Testis (tissue), 5 donors: ENCODE measurements at places on chromosomes 3 and 15.

DNA sequence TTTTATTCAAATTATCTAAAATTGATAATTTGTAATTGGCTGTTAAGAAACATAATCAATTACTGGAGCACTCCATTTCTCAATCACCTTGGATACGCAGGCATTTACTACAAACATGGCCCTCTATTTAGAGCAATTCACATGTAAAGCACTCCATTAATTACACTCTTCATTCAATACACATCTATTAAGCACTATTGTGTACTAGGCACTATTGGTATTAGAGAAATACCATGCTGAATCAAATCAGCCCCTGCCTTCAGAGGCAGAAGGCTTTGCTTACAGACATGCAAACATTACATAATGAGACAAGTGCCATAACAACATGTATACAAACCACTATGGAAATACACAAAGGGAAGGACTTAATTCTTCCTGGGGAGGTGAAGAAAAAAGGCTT, 69.1 kb downstream of the PEAK1 start:
- DNase-seq = no peak

DNA sequence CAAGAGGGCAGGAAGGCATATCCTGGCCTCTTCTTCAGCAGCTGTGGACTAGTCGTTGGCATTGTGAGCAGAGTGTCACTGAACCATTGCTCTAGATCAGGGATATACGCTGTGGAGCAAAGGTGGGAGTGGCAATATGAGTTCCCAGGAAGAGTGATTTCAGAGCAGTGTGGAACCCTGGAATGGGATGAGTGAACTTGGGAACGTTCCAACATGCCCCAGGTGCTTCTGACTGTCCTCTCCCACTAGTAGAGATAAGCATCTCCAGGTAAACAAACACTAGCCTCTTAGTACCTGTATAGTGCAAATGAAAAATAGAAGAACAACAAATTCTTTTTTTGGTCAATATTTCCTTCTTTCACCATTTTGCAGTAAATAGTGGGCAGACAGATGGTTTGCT, 123.6 kb upstream of the VEPH1 start:
- DNase-seq = no peak

DNA sequence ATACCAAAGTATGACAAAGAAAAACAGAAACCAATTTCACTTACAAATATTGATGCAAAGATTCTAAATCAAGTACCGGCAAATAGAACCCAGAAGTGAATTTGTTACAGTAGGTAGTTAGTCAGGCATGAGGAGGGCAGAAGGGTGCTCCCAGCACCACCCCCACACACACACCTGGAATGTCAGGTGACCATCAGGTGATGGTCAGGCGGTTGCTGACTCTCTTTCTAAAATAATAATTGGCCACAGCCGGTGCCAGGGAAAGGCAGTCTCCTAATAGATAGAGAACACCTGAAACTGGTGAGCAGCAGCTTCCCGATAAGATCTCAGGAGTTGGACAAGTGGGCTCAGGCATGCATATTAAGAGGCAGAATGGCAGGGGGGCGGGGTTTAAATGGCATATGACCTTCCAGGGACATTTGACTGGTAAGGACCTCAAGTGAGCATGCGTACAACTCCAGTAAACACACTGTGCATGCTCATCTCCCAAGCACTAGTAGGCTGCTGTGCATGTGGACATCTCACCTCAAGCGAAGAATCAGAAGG, 131.1 kb downstream of the ANO10 start:
- DNase-seq = no peak

DNA sequence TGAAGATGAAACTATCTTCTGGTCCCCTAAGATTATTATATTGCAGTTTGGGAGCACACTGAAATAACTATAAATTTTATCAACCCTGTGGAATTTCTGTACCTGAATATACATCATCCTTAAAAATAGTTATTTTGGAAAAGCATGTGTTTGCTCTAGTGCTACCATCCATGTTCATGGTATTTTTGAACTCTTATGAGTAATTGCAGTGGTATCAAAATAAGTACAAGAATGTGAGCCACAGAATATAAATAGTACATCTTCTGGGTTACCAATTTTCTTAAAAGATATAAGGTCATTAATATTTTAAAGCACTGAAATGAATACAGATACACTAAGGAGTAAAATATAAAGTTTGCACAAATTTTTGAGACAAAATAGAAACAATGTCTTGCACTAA, 206.5 kb downstream of the CBLB start:
- no peak for DNase-seq

- DNase-seq = peak; percentile 62
These were observed 64.8 kb downstream of the RFTN1 start for GRCh38 chr3:16448639-16449070.

DNA sequence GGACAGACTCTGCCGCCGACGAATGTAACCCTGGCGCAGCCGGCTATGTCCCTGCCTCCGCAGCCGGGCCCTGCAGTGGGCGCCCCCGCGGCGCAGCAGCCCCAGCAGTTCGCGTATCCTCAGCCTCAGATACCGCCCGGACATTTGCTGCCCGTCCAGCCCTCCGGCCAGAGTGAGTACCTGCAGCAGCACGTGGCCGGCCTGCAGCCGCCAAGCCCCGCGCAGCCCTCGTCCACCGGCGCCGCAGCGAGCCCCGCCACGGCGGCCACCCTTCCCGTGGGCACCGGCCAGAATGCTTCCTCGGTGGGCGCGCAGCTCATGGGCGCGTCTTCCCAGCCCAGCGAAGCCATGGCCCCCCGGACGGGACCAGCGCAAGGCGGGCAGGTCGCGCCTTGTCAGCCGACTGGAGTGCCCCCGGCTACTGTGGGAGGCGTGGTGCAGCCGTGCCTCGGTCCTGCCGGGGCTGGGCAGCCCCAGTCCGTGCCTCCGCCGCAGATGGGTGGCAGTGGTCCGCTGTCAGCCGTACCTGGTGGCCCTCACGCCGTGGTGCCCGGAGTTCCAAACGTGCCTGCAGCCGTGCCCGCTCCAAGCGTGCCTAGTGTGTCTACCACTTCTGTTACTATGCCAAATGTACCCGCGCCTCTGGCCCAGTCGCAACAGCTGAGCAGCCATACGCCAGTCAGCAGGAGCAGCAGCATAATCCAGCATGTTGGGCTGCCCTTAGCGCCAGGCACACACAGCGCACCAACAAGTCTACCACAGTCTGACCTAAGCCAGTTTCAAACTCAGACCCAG, 2.4 kb downstream of the TSC22D2 start:
- DNase-seq = peak; percentile 56
